ENCODE measurements at places on chromosomes 1 and 21. TPM values are rescaled to one million over a fixed set of nuclear protein-coding genes. Genes with fewer than 3 reads are reported as not detected.

The TMEM82 gene
- total RNA-seq = not detected

The LCE3E gene
- not detected for total RNA-seq

The ERG gene
- total RNA-seq = 33.4 TPM

DNA sequence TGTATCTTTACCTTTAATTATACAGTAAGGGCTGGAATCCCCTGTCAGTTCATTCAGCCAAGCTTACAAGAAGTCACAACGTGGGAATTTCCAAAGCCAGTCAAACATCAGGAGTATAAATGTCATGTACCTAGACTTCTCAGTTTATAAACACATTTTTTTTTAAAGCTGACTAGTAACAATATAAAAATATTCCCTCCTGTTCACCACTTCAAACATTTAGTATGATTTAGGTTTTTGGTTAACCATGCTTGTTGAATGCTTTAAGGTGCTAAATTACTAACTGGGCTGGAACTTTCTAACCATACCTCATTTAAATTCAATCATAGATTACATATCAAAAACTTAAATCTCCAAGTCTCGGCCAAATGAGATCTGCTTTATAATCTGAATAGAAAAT, 44.0 kb downstream of the JAK1 start:
- peaks cover 61% of the 10 kb centered on the region for H3K4me1 ChIP-seq
- no peak for DNase-seq
- H3K4me3 ChIP-seq = no peak overlapping the region
- H3K27me3 ChIP-seq = no peaks in the 10 kb centered on the region
- H3K36me3 ChIP-seq = no peaks in the 10 kb centered on the region

DNA sequence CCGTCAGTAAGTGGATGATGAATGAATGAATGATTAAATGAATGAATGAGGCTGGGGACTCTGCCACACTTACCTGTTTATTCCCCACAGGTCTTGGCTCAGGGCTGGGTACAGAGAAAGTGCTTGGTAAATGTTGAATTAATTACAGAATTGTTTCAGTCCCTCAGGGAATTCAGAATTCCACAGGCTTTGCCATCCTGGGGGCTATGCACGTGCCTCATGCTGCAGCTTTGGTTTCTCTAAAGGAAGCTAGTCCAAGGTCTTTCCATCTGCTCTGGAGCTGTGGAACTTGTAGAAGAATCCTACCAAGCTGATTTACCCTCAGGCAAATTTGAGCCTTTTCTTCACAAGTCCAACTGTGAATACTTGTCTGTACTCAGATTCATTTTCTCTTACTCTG, 376.8 kb upstream of the AJAP1 start:
- H3K4me3 ChIP-seq = no peak overlapping the region
- H3K27ac ChIP-seq = no peak overlapping the region
- no peaks in the 10 kb centered on the region for H3K4me1 ChIP-seq

The HSF2BP gene
- 3.5 TPM for total RNA-seq

- peaks cover 3% of the 10 kb centered on the region for H3K27me3 ChIP-seq
- no peak overlapping the region for H3K27ac ChIP-seq
- no peak overlapping the region for H3K4me3 ChIP-seq
- no peak for DNase-seq
- no peaks in the 10 kb centered on the region for H3K36me3 ChIP-seq
Measured at GRCh38 chr1:107479865-107480350, 339.1 kb downstream of the NTNG1 start.

- H3K4me3 ChIP-seq = no peak overlapping the region
- H3K27me3 ChIP-seq = peaks cover 3% of the 10 kb centered on the region
- no peaks in the 10 kb centered on the region for H3K36me3 ChIP-seq
Measured at GRCh38 chr1:199784138-199784895, 243.2 kb upstream of the NR5A2 start.

The LRRC8B gene
- 3.2 TPM for total RNA-seq

DNA sequence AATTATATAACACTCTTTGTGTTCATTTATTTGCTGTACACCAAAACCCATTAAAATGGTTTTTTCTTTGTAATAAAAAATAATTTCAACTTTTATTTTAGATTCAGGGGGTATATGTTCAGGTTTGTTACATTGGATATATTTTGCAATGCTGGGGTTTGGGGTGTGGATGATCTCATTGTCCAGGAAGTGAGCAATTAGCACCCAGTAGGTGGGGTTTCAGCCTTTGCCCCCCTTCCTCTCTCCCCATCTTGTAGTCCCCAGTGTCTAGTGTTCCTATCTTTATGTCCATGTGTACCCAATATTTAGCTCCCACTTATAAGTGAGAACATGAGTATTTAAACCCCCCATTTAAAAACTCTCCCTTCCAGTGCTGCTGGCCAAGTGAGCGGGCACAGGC, 184.6 kb downstream of the RHOU start:
- no peaks in the 10 kb centered on the region for H3K36me3 ChIP-seq
- H3K4me3 ChIP-seq = no peak overlapping the region
- peaks cover 9% of the 10 kb centered on the region for H3K4me1 ChIP-seq
- H3K27me3 ChIP-seq = peaks cover 7% of the 10 kb centered on the region
- no peak overlapping the region for H3K27ac ChIP-seq

The SYTL1 gene
- total RNA-seq = 0.82 TPM

DNA sequence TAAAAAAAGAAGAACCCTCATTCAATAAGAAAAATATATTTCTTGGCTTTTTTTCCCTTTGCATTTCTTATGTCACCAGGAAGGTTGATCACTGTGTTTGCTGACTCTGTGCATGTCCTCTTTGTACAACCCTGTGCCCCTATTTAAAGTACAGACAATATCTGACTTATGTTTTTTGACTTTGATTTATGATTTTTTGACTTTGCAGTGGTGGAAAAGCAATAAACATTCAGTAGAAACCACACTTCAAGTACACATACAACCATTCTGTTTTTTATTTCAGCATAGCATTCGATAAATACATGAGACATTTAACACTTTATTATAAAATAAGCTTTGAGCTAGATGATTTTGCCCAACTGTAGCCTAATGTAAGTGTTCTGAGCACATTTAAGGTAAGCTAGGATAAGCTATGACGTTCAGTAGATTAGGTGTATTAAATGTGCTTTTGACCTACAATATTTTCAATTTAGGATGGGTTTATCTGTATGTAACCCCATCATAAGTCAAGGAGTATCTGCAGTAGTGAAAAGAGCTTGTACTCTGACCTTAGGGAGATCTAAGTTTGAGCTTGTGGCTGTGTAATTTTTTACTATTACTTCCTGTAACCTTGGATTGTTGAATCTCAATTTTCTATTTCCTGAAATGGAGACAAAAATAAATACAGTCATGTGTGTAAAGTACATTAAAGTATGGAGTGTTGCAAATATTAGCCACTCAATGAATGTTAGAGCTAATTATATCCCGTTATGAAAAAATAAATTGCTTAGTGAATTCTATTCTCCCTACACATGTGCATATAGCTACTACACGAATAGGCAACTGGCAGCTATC, 1.2 kb downstream of the RNASEL start:
- peak overlapping the region; percentile 91 for H3K4me3 ChIP-seq
- no peaks in the 10 kb centered on the region for H3K27me3 ChIP-seq
- no peak for DNase-seq

DNA sequence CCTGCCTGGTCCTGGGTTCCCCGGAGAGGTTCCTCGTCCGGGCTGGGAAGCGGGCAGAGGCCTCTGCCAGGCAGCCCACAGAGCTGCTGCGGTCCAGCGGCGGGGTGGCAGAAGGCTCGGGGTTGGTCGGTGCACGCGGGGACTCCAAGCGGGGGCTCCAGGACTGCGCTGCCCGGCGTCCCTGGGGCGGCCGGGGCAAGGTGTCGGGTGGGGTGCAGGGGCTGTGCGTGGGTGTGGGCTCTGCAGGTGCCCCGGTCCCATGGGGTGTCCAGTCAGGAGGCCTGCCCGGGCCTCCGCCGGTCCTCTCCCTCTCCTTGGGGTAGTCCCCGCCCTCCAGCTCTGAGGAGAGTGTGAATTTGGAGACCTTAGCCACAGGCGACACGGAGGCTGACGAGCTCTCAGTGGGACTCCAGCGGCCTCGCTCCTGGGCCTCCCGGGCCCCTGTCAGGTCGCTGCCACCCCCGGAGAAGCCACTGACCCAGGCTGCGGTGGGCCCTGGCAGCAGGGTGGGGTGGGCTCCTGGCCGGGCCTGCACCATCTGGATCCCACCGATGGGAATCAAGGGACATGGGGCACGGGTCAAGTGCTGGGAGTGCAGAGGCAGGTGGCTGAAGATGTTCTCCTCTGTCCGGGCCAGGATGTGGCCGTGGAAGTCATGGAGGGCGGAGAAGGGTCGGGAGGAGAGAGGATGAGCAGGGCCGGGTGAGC, 26.2 kb upstream of the EDN2 start:
- H3K4me1 ChIP-seq = peaks cover 7% of the 10 kb centered on the region
- no peak for DNase-seq

GRCh38 chr1:37893673-37894072, 34.3 kb upstream of the MTF1 start:
- no peak overlapping the region for H3K4me3 ChIP-seq
- peaks cover 7% of the 10 kb centered on the region for H3K4me1 ChIP-seq
- H3K36me3 ChIP-seq = peaks cover 6% of the 10 kb centered on the region
- H3K27me3 ChIP-seq = no peaks in the 10 kb centered on the region
- no peak overlapping the region for H3K27ac ChIP-seq
- DNase-seq = no peak

The ERICH3 gene
- total RNA-seq = not detected

DNA sequence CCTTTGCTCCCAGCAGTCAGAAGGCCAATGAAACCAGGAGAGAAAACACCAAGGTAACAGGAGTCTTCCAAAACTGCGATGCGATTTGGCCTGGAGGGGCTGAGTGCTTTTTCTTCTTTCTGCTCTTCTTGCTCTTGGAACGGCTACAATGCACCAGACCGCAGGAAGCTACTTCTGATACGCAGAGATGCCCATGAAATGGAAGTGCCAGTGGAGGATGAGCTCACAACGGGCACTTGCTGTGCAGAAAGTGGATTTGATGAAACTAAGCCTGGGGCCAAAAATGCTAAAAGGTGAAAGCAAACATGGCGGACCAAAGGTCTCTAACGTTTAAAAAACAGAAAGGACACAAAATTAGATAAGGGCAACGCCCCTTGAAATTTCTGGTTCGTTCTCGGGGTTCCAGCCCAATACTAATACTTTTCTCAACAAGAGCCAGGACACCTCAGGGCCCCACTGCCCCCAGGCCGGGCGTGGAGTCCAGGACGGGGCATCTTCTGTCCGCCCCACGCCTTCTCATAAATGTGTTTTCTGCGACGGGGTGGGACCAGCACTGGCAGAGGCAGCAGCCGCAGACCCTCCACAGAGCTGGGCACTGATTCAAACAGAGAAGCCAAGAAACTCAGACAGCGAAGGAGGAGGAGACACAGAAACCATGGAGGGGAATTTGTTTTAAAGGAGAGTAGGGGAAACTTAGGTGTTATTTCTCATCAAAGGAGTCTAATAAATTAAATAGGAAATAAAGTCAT, 101.3 kb downstream of the CRYAA start:
- peak; percentile 36 for DNase-seq
- H3K4me3 ChIP-seq = no peak overlapping the region
- peaks cover 6% of the 10 kb centered on the region for H3K27me3 ChIP-seq
- peaks cover under 1% of the 10 kb centered on the region for H3K4me1 ChIP-seq
- no peaks in the 10 kb centered on the region for H3K36me3 ChIP-seq

The FAAH gene
- 15.0 TPM for total RNA-seq

DNA sequence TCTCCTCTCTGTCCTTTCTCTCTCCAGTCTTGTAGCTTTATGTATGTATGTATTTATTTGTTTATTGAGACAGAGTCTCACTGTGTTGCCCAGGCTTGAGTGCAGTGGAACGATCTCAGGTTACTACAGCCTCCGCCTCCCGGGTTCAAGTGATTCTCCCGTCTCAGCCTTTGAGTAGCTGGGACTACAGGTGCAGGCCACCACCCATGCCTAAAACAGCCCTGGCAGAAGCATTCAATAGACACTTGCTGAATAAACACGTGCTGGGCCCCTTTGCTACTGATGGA, 2.5 kb downstream of the KIAA2013 start:
- no peak overlapping the region for H3K27ac ChIP-seq
- H3K36me3 ChIP-seq = peaks cover 11% of the 10 kb centered on the region
- DNase-seq = no peak
- peak overlapping the region; percentile 44 for H3K4me3 ChIP-seq

The KCNJ9 gene
- not detected for total RNA-seq

GRCh38 chr1:26719205-26719604, 23.4 kb downstream of the ARID1A start:
- peaks cover 3% of the 10 kb centered on the region for H3K36me3 ChIP-seq
- DNase-seq = no peak
- H3K4me3 ChIP-seq = no peak overlapping the region
- peaks cover 73% of the 10 kb centered on the region for H3K4me1 ChIP-seq
- H3K27me3 ChIP-seq = no peaks in the 10 kb centered on the region
- H3K27ac ChIP-seq = no peak overlapping the region

GRCh38 chr1:78224861-78225552, 179.2 kb downstream of the GIPC2 start:
- no peak overlapping the region for H3K27ac ChIP-seq
- no peaks in the 10 kb centered on the region for H3K36me3 ChIP-seq
- no peaks in the 10 kb centered on the region for H3K4me1 ChIP-seq
- DNase-seq = no peak

DNA sequence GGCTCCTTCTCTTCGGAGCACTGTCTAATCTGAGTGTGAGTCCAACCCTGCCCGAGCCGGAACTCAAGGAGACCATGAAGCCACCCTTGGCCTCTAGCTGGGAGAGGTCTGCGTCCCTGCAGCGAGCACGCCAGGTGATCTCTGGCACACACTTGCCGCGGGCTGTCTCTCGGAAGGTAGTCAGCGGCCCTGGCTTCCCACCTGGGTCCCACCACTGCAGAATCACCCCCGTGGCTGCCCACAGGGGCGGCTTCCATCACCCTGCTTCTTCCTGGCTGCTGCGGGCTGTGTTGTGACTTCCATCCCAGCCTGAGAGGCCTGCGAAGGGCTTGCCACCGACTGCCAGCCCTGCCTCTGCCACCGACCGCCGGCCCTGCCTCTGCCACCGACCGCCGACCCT, 17.0 kb downstream of the FAAP20 start:
- no peak overlapping the region for H3K4me3 ChIP-seq
- DNase-seq = peak; percentile 77
- no peaks in the 10 kb centered on the region for H3K36me3 ChIP-seq

GRCh38 chr1:246091477-246091876, 415.6 kb downstream of the SMYD3 start:
- peaks cover 6% of the 10 kb centered on the region for H3K36me3 ChIP-seq
- DNase-seq = no peak
- peak overlapping the region; percentile 1 for H3K27ac ChIP-seq
- H3K4me3 ChIP-seq = no peak overlapping the region

- H3K27me3 ChIP-seq = peaks cover 6% of the 10 kb centered on the region
- peaks cover 17% of the 10 kb centered on the region for H3K4me1 ChIP-seq
- H3K4me3 ChIP-seq = no peak overlapping the region
Measured at GRCh38 chr1:41774471-41774990, 144.2 kb downstream of the HIVEP3 start.

GRCh38 chr21:30048570-30048969, 108.8 kb upstream of the GRIK1 start:
- no peak overlapping the region for H3K27ac ChIP-seq
- H3K36me3 ChIP-seq = no peaks in the 10 kb centered on the region
- H3K27me3 ChIP-seq = peaks cover 18% of the 10 kb centered on the region

The KIAA0040 gene
- total RNA-seq = 0.75 TPM

The TSEN15 gene
- total RNA-seq = 40.6 TPM

All from chondrocyte (in vitro differentiated cells).